ENCODE measurements at places on chromosomes 4 and X. TPM values are rescaled to one million over a fixed set of nuclear protein-coding genes. Genes with fewer than 3 reads are reported as not detected.

The UCHL1 gene
- 48.5 TPM for total RNA-seq

GRCh38 chr4:52780206-52780605 is 29.0 kb upstream of the ERVMER34-1 start:
- no peaks in the 10 kb centered on the region for H3K4me1 ChIP-seq
- H3K4me3 ChIP-seq, result no peak overlapping the region
- no peaks in the 10 kb centered on the region for H3K27me3 ChIP-seq
- no peaks in the 10 kb centered on the region for H3K36me3 ChIP-seq
- DNase-seq, result no peak
- no peak overlapping the region for H3K27ac ChIP-seq

GRCh38 chr4:134200811-134201215 is 776 bp downstream of the PABPC4L start:
- H3K4me3 ChIP-seq, result peak overlapping the region; percentile 60
- H3K27ac ChIP-seq, result peak overlapping the region; percentile 76
- no peaks in the 10 kb centered on the region for H3K36me3 ChIP-seq
- DNase-seq, result peak; percentile 24

DNA sequence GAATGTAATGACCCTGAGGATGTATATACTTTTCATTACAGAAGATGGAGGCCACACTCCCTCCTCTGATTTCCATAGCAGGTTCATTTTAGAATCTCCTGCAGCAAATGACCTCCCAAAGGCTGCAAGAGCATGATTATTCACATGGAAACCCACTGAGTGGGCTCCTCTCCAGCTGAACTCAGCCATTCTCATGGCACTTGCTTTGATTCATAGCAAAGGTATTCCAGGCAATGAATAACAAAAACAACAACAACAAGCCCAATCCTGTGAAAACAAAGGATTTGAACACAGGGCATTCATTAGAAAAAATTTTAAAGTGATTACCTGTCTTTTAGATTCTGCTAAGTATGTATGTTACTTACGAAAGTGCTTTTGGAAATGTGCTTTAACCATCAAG is 894.0 kb upstream of the FRG1 start:
- DNase-seq, result no peak
- H3K27me3 ChIP-seq, result no peaks in the 10 kb centered on the region
- H3K4me3 ChIP-seq, result no peak overlapping the region
- no peak overlapping the region for H3K27ac ChIP-seq

The ZNF157 gene
- 1.0 TPM for total RNA-seq

The ADH1A gene
- total RNA-seq, result not detected

- no peak for DNase-seq
- no peaks in the 10 kb centered on the region for H3K36me3 ChIP-seq
- H3K4me1 ChIP-seq, result no peaks in the 10 kb centered on the region
- no peak overlapping the region for H3K27ac ChIP-seq
Observed at GRCh38 chr4:90317785-90318184, 190.6 kb downstream of the CCSER1 start.

DNA sequence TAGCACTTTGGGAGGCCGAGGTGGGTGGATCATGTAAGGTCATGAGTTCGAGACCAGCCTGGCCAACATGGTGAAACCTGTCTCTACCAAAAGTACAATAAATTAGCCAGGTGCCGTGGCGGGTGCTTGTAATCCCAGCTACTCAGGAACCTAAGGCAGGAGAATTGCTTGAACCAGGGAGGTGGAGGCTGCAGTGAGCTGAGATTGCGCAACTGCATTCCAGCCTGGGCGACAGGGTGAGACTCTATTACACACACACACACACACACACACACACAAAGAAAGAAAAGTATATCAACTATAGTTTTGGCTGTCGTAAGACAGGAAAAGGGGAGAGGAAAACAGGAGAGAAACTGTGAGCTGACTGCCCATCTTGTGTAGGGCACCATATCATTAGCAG is 171.7 kb downstream of the ADAMTS3 start:
- H3K4me1 ChIP-seq, result no peaks in the 10 kb centered on the region
- no peaks in the 10 kb centered on the region for H3K36me3 ChIP-seq
- peak; percentile 22 for DNase-seq
- H3K27me3 ChIP-seq, result no peaks in the 10 kb centered on the region

DNA sequence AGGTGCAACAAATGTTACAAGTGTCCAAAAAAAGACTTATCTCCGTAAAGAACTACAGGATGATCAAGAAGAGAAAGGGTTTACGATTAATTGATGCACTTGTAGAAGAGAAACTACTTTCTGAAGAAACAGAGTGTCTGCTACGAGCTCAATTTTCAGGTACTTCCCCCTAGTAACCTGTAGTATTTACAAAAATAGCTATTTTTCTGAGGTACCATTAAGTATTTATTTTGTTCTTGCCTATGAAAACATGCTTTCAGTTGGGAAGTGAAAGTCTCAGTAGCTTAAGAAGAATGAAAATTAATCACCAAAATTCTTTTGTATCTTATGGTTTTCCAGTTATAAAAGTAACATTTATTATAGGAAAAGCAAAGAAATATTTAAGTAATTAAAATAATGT is 5.9 kb downstream of the THAP9 start:
- no peak for DNase-seq
- no peak overlapping the region for H3K27ac ChIP-seq
- H3K36me3 ChIP-seq, result no peaks in the 10 kb centered on the region
- peaks cover 1% of the 10 kb centered on the region for H3K4me1 ChIP-seq

The CSAG2 gene
- not detected for total RNA-seq

The FAT4 gene
- 12.2 TPM for total RNA-seq

The RS1 gene
- total RNA-seq, result not detected

- no peak overlapping the region for H3K4me3 ChIP-seq
- H3K36me3 ChIP-seq, result no peaks in the 10 kb centered on the region
- no peak for DNase-seq
- H3K4me1 ChIP-seq, result no peaks in the 10 kb centered on the region
- no peak overlapping the region for H3K27ac ChIP-seq
Observed at GRCh38 chrX:39238006-39238405, 436.7 kb downstream of the MID1IP1 start.

GRCh38 chrX:100379388-100379986 is 30.6 kb downstream of the PCDH19 start:
- DNase-seq, result no peak
- H3K27ac ChIP-seq, result no peak overlapping the region
- peaks cover 3% of the 10 kb centered on the region for H3K4me1 ChIP-seq
- H3K36me3 ChIP-seq, result no peaks in the 10 kb centered on the region
- H3K27me3 ChIP-seq, result no peaks in the 10 kb centered on the region

GRCh38 chrX:69808375-69808774 is 192.5 kb downstream of the EDA start:
- no peaks in the 10 kb centered on the region for H3K4me1 ChIP-seq
- no peak for DNase-seq
- no peak overlapping the region for H3K4me3 ChIP-seq
- H3K27me3 ChIP-seq, result no peaks in the 10 kb centered on the region
- H3K27ac ChIP-seq, result no peak overlapping the region

- H3K4me1 ChIP-seq, result peaks cover 14% of the 10 kb centered on the region
- no peak for DNase-seq
- H3K27me3 ChIP-seq, result no peaks in the 10 kb centered on the region
- H3K36me3 ChIP-seq, result no peaks in the 10 kb centered on the region
- no peak overlapping the region for H3K27ac ChIP-seq
- H3K4me3 ChIP-seq, result no peak overlapping the region
Observed at GRCh38 chr4:82758701-82759685, 39.6 kb downstream of the SCD5 start.

The TEX13D gene
- total RNA-seq, result not detected

The KIT gene
- 61.8 TPM for total RNA-seq

- H3K36me3 ChIP-seq, result no peaks in the 10 kb centered on the region
- H3K4me3 ChIP-seq, result no peak overlapping the region
- no peak overlapping the region for H3K27ac ChIP-seq
Observed at GRCh38 chr4:41160012-41160789, 54.1 kb downstream of the APBB2 start.

DNA sequence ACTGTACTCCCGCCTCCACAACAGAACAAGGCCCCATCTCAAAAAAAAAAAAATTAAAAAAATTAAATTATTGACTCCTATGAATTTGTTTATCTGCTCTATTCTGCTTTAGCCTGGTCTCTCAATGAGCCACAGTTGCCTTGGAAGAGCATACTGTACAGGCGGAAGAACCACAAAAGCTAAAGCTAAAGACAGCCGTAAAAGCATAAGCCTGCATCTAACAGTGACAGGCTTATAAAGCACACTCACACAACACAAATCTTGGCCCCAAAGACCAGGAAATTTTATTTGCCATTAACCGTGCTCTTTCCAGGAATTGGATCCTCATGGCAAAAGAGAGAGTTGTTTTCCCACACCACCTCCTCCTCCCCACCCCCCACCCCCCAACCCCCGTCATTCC is 53.5 kb upstream of the KLF3 start:
- DNase-seq, result no peak
- H3K4me1 ChIP-seq, result peaks cover 2% of the 10 kb centered on the region
- no peaks in the 10 kb centered on the region for H3K36me3 ChIP-seq
- H3K27ac ChIP-seq, result peak overlapping the region; percentile 41

- no peak overlapping the region for H3K4me3 ChIP-seq
- no peaks in the 10 kb centered on the region for H3K36me3 ChIP-seq
- H3K27ac ChIP-seq, result no peak overlapping the region
- no peak for DNase-seq
- no peaks in the 10 kb centered on the region for H3K4me1 ChIP-seq
- H3K27me3 ChIP-seq, result no peaks in the 10 kb centered on the region
Observed at GRCh38 chrX:104427073-104427472, 138.9 kb upstream of the IL1RAPL2 start.

The GLUD2 gene
- 0.43 TPM for total RNA-seq

DNA sequence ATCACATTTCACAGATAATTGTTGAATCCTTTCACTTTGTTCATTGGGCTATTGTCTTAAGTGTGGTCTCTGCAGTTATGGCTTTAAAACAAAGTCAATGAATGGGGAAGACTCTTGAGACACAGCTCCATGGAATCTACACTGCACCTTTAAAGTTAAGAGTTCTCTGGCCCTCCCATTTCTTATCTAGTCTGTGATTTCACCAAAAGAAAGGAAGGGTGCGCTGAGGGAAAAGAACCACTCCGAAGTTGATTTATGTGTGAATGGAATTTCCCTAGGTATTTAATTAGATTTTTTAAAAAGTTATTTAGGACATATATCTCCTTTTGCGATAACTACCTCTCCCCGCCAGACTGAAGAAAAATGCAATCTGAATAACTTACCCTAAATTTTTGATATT is 2.5 kb downstream of the SEPTIN11 start:
- no peaks in the 10 kb centered on the region for H3K36me3 ChIP-seq
- H3K4me1 ChIP-seq, result peaks cover 9% of the 10 kb centered on the region
- H3K27me3 ChIP-seq, result no peaks in the 10 kb centered on the region
- DNase-seq, result no peak

DNA sequence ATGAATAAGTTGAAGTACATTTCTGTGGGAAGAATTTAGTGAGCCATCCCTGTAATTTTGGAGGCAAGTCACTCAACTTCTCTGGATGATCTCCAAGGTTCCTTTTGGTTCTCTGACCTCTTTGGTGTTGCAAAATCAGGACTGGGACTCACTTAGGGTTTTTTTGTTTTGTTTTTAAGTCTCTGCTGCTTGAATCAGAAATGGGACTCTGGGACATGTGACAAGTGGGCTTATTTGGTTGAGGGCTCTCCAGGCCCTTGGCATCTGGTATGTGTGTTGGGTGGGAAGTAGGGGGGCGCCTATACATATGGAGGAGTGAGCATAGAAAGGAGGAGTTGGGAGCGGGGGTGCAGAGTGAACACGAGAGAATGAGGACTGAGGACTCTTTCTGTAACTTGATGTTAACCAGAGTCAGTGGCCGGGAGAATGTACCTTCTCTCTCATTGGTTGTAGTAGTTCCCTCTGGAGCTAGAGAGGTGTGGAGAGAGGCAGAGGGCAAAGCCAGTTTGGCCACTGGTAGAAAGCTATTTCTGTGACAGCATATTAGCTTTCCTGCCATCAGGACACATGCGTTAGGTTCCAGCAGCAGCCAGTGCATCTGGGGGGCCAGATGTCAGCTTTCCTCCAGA is 1.9 kb downstream of the ARHGAP10 start:
- DNase-seq, result no peak
- peak overlapping the region; percentile 95 for H3K27ac ChIP-seq
- H3K4me3 ChIP-seq, result peak overlapping the region; percentile 72
- no peaks in the 10 kb centered on the region for H3K27me3 ChIP-seq

GRCh38 chrX:12955882-12956703 is 18.8 kb upstream of the TMSB4X start:
- no peak overlapping the region for H3K4me3 ChIP-seq
- no peak overlapping the region for H3K27ac ChIP-seq
- peaks cover 4% of the 10 kb centered on the region for H3K4me1 ChIP-seq
- no peaks in the 10 kb centered on the region for H3K36me3 ChIP-seq

GRCh38 chr4:56112377-56112776 is 163.6 kb downstream of the CEP135 start:
- no peaks in the 10 kb centered on the region for H3K4me1 ChIP-seq
- H3K4me3 ChIP-seq, result no peak overlapping the region
- no peak overlapping the region for H3K27ac ChIP-seq
- DNase-seq, result no peak

GRCh38 chr4:52822583-52822971 is 39.5 kb upstream of the RASL11B start:
- no peaks in the 10 kb centered on the region for H3K27me3 ChIP-seq
- H3K27ac ChIP-seq, result no peak overlapping the region
- no peaks in the 10 kb centered on the region for H3K36me3 ChIP-seq
- H3K4me1 ChIP-seq, result peaks cover 19% of the 10 kb centered on the region

The SLIT2 gene
- total RNA-seq, result 5.3 TPM

DNA sequence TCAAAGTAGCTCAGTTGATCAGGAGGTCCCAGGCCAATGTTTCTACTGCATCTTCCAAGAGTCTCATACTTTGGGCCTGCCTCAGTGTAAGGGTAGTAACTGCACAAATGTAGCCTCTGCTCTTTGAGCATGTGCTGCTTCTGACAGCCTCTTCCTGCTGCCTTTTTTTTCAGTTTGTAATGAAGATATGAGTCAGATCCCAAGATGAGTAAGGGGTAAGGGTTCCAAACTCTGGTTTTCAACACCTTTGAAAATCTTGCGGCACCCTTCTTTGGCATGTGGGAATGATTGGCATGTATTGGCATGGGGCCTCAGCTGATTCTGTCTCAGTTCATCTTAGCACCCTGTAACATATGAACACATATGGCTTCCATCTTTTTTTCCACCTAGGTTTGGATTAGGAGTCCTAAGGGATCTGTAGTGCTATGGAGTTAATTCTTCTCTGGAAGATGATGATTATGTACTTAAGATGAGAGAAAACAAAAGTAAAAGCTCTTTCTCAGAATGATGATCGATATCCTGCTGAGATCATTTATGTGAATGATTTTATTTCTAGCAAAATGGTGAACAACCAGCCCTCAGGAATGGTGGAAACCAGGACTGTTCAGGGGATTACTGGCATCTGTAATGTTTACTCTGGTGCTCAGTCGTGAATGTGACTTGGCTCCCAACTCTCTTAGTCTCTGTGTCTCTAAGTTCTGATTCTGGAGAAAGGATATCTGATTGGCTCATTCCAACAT is 118.7 kb upstream of the PRPS2 start:
- no peak overlapping the region for H3K27ac ChIP-seq
- H3K36me3 ChIP-seq, result no peaks in the 10 kb centered on the region
- DNase-seq, result no peak
- H3K27me3 ChIP-seq, result no peaks in the 10 kb centered on the region
- no peak overlapping the region for H3K4me3 ChIP-seq
- no peaks in the 10 kb centered on the region for H3K4me1 ChIP-seq

- DNase-seq, result no peak
- no peaks in the 10 kb centered on the region for H3K4me1 ChIP-seq
- H3K36me3 ChIP-seq, result no peaks in the 10 kb centered on the region
- no peaks in the 10 kb centered on the region for H3K27me3 ChIP-seq
- no peak overlapping the region for H3K27ac ChIP-seq
- no peak overlapping the region for H3K4me3 ChIP-seq
Observed at GRCh38 chrX:123277821-123278220, 93.7 kb downstream of the GRIA3 start.

Measured in ovary (tissue), 10 donors.